Naive B cell (primary cell): ENCODE measurements at places on chromosomes 6 and 20. TPM values are rescaled to one million over a fixed set of nuclear protein-coding genes. Genes with fewer than 3 reads are reported as not detected.

- H3K4me3 ChIP-seq, result peak overlapping the region; percentile 61
- H3K27ac ChIP-seq, result peak overlapping the region; percentile 94
- H3K27me3 ChIP-seq, result no peaks in the 10 kb centered on the region
- DNase-seq, result peak; percentile 68
- H3K4me1 ChIP-seq, result peaks cover 82% of the 10 kb centered on the region
Measured at GRCh38 chr6:313087-313486, 20.8 kb downstream of the DUSP22 start.

DNA sequence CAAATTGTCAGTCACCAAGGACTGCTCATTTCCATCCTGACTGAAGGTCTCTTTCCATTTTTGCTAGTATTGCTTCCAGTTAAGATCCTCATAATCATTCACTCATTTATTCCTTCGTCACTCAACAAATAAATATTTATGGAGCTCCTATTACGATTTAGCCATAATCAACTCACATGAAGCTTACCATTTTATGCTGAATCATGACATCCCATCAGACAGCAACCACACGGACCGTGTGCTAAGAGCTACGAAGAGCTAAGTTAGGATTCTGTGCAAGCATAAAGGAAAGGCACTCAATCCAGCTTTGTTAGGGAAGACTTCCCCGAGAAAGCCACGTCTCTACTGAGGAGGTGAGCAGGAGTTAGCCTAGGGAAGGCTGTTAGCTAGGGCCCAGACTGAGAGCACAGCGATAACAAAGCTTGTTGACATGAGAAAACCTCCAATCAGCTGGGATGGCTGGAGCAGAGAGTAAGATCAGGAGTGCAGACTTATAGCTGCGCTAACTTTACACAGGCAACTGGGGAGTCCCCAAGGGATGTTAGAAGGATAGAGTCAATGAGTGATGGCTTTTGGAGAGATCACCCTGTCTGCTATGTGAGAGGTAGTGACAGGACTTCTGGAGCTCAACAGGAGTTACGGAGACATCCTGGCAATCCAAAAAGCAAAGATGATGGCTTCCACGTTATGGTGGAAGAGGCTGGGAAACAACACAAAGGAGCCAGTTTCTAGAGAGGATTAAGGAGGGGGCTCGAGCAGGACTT, 2.6 kb upstream of the GID8 start:
- no peak overlapping the region for H3K4me3 ChIP-seq
- no peaks in the 10 kb centered on the region for H3K36me3 ChIP-seq
- no peak for DNase-seq
- no peak overlapping the region for H3K27ac ChIP-seq
- H3K4me1 ChIP-seq, result peaks cover 33% of the 10 kb centered on the region
- H3K27me3 ChIP-seq, result no peaks in the 10 kb centered on the region

- peaks cover 29% of the 10 kb centered on the region for H3K4me1 ChIP-seq
- H3K27me3 ChIP-seq, result no peaks in the 10 kb centered on the region
- peak overlapping the region; percentile 93 for H3K27ac ChIP-seq
- H3K36me3 ChIP-seq, result no peaks in the 10 kb centered on the region
- DNase-seq, result no peak
- H3K4me3 ChIP-seq, result peak overlapping the region; percentile 83
Measured at GRCh38 chr20:41619360-41620100, 1.4 kb upstream of the CHD6 start.

GRCh38 chr20:17205084-17205813, 21.6 kb upstream of the PCSK2 start:
- H3K4me3 ChIP-seq, result no peak overlapping the region
- H3K27ac ChIP-seq, result no peak overlapping the region
- peaks cover 9% of the 10 kb centered on the region for H3K27me3 ChIP-seq

DNA sequence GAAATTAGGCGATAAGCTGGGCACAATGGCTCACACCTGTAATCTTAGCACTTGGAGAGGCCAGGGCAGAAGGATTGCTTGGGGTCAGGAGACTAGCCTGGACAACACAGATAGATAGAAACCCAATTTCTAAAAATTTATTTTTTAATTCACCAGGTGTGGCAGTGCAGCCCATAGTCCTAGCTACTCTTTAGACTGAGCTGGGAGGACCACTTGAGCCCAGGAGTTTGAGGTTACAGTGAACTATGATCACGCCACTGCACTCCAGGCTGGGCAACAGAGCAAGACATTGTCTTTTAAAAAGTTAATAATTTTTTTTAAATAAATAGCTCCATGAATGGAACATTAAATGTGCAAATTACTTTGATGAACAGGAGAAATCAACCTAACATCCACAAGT, 8.2 kb downstream of the ZNF318 start:
- H3K27ac ChIP-seq, result peak overlapping the region; percentile 32
- peaks cover 39% of the 10 kb centered on the region for H3K4me1 ChIP-seq
- no peak overlapping the region for H3K4me3 ChIP-seq
- no peak for DNase-seq
- no peaks in the 10 kb centered on the region for H3K27me3 ChIP-seq

Gene KCNQ2
- polyA plus RNA-seq, result 0.54 TPM

Gene GRM1
- not detected for polyA plus RNA-seq

DNA sequence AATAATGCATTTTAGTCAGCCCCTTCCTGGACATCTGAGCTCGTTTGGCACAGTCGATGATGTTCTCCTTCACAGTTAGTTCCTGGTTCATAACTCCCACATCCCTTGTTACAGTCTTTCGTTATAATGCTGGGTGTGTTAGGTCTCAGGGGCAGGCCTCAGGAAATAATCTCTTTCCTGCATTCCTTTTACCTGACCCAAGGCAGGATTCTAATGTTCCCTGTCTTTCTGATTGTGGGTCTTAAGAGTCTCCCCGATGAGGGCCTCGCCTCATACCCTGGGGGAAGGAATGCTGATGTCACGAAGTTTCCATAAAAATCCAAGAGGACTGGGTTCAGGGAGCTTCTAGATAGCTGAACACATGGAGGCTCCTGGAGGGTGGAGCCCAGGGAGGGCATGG, 104.0 kb upstream of the CARMIL1 start:
- no peak for DNase-seq
- H3K36me3 ChIP-seq, result no peaks in the 10 kb centered on the region
- peaks cover 5% of the 10 kb centered on the region for H3K4me1 ChIP-seq
- no peak overlapping the region for H3K4me3 ChIP-seq

DNA sequence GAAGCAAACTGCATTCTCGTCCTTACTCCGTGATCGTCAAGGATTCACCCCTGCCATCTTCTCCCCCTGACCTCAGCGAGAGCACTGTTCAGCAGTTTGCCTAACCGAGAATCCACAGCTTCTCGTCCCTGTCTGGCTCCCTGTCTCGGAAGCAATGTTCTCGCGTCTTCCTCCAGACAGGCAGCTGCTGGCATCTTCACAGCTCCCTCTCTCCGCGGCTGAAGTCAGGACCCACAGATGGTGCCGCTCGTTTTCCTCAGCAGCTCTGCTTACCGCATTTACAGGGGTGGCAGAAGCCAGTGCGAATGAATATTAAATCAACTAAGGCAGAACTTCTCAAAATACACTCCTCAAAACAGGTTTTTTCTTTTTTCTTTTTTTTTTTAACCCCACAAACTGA, 18.9 kb upstream of the SLC22A2 start:
- DNase-seq, result no peak
- H3K27me3 ChIP-seq, result no peaks in the 10 kb centered on the region
- H3K4me1 ChIP-seq, result no peaks in the 10 kb centered on the region
- H3K27ac ChIP-seq, result no peak overlapping the region

Gene PTCRA
- polyA plus RNA-seq, result not detected

- peaks cover 39% of the 10 kb centered on the region for H3K4me1 ChIP-seq
- DNase-seq, result no peak
- no peaks in the 10 kb centered on the region for H3K27me3 ChIP-seq
- no peak overlapping the region for H3K4me3 ChIP-seq
Measured at GRCh38 chr20:52175840-52176239, 15.7 kb downstream of the ZFP64 start.

GRCh38 chr20:58162986-58163385, 65.5 kb downstream of the ANKRD60 start:
- no peaks in the 10 kb centered on the region for H3K36me3 ChIP-seq
- H3K4me1 ChIP-seq, result no peaks in the 10 kb centered on the region
- no peak for DNase-seq
- H3K27me3 ChIP-seq, result peaks cover 51% of the 10 kb centered on the region
- no peak overlapping the region for H3K27ac ChIP-seq

Gene ENPP1
- 1.3 TPM for polyA plus RNA-seq

- peak overlapping the region; percentile 38 for H3K4me3 ChIP-seq
- peaks cover 26% of the 10 kb centered on the region for H3K36me3 ChIP-seq
- peak overlapping the region; percentile 97 for H3K27ac ChIP-seq
- H3K27me3 ChIP-seq, result peaks cover 86% of the 10 kb centered on the region
- peaks cover 7% of the 10 kb centered on the region for H3K4me1 ChIP-seq
- no peak for DNase-seq
Measured at GRCh38 chr6:27295301-27296079, 16.6 kb downstream of the POM121L2 start.

DNA sequence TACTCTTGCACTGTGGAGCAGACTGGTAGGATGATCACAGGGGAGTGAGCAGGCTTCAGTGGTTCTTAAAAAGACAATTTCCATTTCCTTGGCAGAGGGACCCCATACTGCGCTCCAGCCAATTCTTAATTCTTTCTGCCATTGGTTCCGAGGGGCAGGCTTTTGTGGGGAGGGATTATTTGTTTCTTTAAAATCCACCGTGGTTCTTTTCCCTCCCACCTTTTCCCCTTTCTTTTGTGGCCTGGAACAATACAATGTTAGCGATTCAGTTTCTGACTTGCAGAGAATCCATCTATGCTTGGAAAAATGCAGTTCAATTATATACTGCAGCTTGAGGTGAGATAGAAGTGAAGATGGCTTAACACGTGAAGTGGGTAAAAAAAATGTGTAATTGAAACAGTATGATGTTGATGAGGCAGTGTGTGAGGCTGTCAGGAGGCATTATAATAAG, 379.0 kb upstream of the FLRT3 start:
- no peak overlapping the region for H3K4me3 ChIP-seq
- H3K27me3 ChIP-seq, result peaks cover 7% of the 10 kb centered on the region
- no peak overlapping the region for H3K27ac ChIP-seq
- no peaks in the 10 kb centered on the region for H3K36me3 ChIP-seq

GRCh38 chr6:119308991-119309657, 40.4 kb downstream of the MAN1A1 start:
- no peak for DNase-seq
- no peak overlapping the region for H3K4me3 ChIP-seq
- H3K27me3 ChIP-seq, result no peaks in the 10 kb centered on the region
- no peak overlapping the region for H3K27ac ChIP-seq
- peaks cover 32% of the 10 kb centered on the region for H3K4me1 ChIP-seq

GRCh38 chr6:73207221-73207837, 18.0 kb downstream of the KHDC1L start:
- peaks cover 5% of the 10 kb centered on the region for H3K27me3 ChIP-seq
- no peaks in the 10 kb centered on the region for H3K36me3 ChIP-seq
- no peak overlapping the region for H3K4me3 ChIP-seq
- no peaks in the 10 kb centered on the region for H3K4me1 ChIP-seq

GRCh38 chr6:14867802-14868201, 378.1 kb upstream of the JARID2 start:
- H3K4me3 ChIP-seq, result no peak overlapping the region
- peaks cover 38% of the 10 kb centered on the region for H3K4me1 ChIP-seq
- H3K36me3 ChIP-seq, result no peaks in the 10 kb centered on the region
- H3K27ac ChIP-seq, result peak overlapping the region; percentile 69

- H3K4me3 ChIP-seq, result no peak overlapping the region
- peaks cover 9% of the 10 kb centered on the region for H3K27me3 ChIP-seq
- H3K36me3 ChIP-seq, result peaks cover 6% of the 10 kb centered on the region
- H3K27ac ChIP-seq, result no peak overlapping the region
- no peak for DNase-seq
Measured at GRCh38 chr20:47993035-47993755, 207.9 kb upstream of the SULF2 start.

Gene CD83
- polyA plus RNA-seq, result 121 TPM

- DNase-seq, result no peak
- H3K4me3 ChIP-seq, result no peak overlapping the region
- H3K27ac ChIP-seq, result no peak overlapping the region
- H3K36me3 ChIP-seq, result peaks cover 46% of the 10 kb centered on the region
Measured at GRCh38 chr20:38534756-38535155, 46.2 kb upstream of the ADIG start.

Gene CLPSL2
- not detected for polyA plus RNA-seq

Gene PPIL6
- 3.9 TPM for polyA plus RNA-seq

Gene EFCAB8
- not detected for polyA plus RNA-seq

GRCh38 chr20:46399401-46399800, 7.0 kb downstream of the ELMO2 start:
- no peak overlapping the region for H3K4me3 ChIP-seq
- H3K4me1 ChIP-seq, result peaks cover 57% of the 10 kb centered on the region
- no peaks in the 10 kb centered on the region for H3K27me3 ChIP-seq
- H3K27ac ChIP-seq, result peak overlapping the region; percentile 42
- H3K36me3 ChIP-seq, result no peaks in the 10 kb centered on the region

GRCh38 chr6:17871836-17872235, 115.6 kb downstream of the KIF13A start:
- no peak for DNase-seq
- peaks cover 8% of the 10 kb centered on the region for H3K4me1 ChIP-seq
- no peaks in the 10 kb centered on the region for H3K27me3 ChIP-seq
- no peak overlapping the region for H3K27ac ChIP-seq

GRCh38 chr6:100574836-100575235, 110.1 kb upstream of the SIM1 start:
- peaks cover 15% of the 10 kb centered on the region for H3K36me3 ChIP-seq
- no peak for DNase-seq
- H3K27me3 ChIP-seq, result no peaks in the 10 kb centered on the region
- H3K4me1 ChIP-seq, result no peaks in the 10 kb centered on the region
- no peak overlapping the region for H3K4me3 ChIP-seq

GRCh38 chr20:40073535-40074111, 615.4 kb downstream of the MAFB start:
- H3K36me3 ChIP-seq, result no peaks in the 10 kb centered on the region
- no peak overlapping the region for H3K4me3 ChIP-seq
- no peaks in the 10 kb centered on the region for H3K4me1 ChIP-seq

- H3K4me3 ChIP-seq, result no peak overlapping the region
- H3K27me3 ChIP-seq, result no peaks in the 10 kb centered on the region
- no peak overlapping the region for H3K27ac ChIP-seq
- DNase-seq, result no peak
Measured at GRCh38 chr20:48861444-48861843, 33.6 kb upstream of the PREX1 start.

GRCh38 chr20:13174402-13174801, 46.7 kb upstream of the ISM1 start:
- H3K4me3 ChIP-seq, result no peak overlapping the region
- peaks cover under 1% of the 10 kb centered on the region for H3K27me3 ChIP-seq
- no peak for DNase-seq
- H3K4me1 ChIP-seq, result no peaks in the 10 kb centered on the region
- no peaks in the 10 kb centered on the region for H3K36me3 ChIP-seq
- H3K27ac ChIP-seq, result no peak overlapping the region
